LHCN-M2 (cell line): ENCODE measurements at places on chromosomes 4 and X.
A peak's percentile ranks its signal among the peaks of the same experiment; 100 is the strongest.

DNA sequence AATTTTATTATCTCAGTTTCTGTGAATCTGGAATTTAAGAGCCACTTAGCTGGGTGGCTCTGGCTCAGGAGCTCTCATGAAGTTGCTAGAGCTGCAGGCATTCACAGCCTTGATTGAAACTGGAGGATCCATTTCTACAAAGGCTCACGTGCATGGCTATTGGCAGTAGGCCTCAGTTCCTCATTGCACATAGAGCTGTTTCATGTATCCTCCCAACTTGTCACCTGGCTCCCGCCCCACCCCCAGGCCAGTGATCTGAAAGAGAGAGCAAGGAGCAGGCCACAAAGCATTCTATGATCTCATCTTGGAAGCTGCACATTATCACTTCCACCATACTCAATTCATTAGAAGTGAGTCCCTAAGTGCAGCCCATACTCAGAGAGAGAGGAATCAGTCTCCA is 18.5 kb upstream of the AP1AR start:
- DNase-seq = peak; percentile 66

DNA sequence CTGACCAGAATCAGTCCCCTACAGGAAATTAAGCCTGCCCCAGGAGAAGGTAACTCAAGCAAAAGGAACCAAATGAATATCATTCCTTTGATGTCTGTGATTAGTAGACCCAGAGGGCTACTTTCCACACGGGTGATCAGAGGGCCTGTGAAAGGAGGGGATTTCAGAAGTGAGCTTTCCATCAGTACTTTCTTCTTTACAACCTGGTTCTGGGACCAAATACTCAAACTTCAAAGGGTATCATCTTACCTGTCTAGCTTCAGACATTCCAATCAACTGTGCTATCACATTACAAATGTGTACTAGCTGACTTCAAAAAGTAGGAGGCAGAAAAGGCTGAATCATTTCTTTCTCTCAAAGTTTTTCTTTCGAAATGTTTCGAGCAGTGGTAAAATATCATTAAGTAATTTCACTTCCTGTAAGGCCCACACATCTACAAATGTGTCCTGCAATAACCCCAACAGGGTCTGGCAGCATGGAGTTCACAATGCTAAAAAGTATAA is 23.9 kb downstream of the ACSL4 start:
- peak; percentile 74 for DNase-seq

- DNase-seq = peak; percentile 88
These were observed 1.3 kb upstream of the EOLA1 start for GRCh38 chrX:149539283-149540130.

- DNase-seq = no peak
These were observed 244.2 kb upstream of the MAB21L2 start for GRCh38 chr4:150337734-150338133.

- DNase-seq = peak; percentile 14
These were observed 290.0 kb upstream of the DIAPH2 start for GRCh38 chrX:96394598-96394997.

- DNase-seq = peak; percentile 88
These were observed 16.0 kb upstream of the MID1 start for GRCh38 chrX:10636337-10636736.

- no peak for DNase-seq
These were observed 250.9 kb downstream of the TENM3 start for GRCh38 chr4:182494103-182494502.

DNA sequence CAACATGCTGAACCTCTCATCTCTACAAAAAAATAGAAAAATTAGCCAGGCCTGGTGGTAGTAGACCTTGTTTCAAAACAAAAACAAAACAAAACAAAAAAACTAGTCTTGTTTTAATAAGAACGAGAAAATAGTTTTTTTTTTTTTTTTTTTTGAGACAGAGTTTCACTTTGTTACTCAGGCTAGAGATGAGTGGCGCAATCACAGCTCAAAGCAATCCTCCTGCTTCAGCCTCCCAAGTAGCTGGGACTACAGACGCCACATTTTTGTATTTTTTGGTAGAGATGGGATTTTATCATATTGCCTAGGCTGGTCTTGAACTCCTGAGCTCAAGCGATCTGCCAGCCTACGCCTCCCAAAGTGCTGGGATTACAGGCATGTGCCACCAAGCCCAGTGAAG is 47.7 kb upstream of the UGDH start:
- DNase-seq = no peak
